CD4-positive, alpha-beta T cell treated with Interleukin-15 for 4 hours (primary cell): ENCODE measurements at places on chromosomes 12 and 14.

DNA sequence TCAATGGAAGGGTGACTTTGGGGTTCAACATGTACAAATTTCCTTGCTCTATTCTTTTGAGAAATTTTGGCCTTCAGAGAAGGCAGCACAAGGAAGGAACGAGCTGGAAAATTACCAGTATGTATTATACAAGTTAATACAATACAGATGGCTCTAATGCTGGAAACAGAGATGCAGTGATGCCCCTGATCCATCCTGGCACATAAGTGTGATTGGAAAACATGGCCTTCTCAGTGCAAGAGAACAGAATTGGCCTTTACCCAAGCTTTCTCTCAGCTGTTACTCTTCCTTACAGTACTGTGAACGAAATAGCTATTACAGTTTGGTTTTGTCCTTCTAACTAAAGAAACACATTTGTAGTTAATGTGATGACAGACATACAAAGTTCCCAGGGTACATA lies 102.5 kb upstream of the GPHB5 start:
- no peak for DNase-seq

GRCh38 chr14:35332517-35333263 lies 40.5 kb downstream of the PSMA6 start:
- DNase-seq: peak; percentile 42

GRCh38 chr12:116346741-116347140 lies 69.2 kb upstream of the MED13L start:
- no peak for DNase-seq

DNA sequence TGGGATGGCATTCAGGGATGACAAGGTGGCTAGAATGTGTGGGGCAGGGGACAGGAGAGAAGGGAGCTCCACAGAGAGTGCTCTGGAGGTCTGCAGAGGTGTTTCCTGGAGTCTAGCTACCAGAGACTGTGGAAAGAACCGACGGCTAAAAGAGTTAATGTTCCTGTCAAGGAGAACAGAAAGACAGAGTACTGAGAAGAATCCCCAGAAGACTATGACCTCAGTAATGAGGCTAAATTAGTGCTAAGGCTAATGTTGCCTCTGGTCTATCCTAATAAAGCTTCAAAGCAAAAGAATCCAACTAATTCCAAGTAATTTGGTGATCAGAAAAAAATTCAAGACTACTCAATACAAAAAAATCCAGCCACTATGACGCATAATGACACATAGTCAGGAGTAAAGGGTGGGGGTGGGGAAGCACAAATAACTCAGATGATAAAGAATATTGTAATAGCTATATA lies 44.7 kb downstream of the FERMT2 start:
- no peak for DNase-seq

GRCh38 chr14:24443053-24443665 lies 583 bp upstream of the SDR39U1 start:
- DNase-seq: no peak

GRCh38 chr12:20438299-20438779 lies 70.0 kb downstream of the PDE3A start:
- DNase-seq: no peak

DNA sequence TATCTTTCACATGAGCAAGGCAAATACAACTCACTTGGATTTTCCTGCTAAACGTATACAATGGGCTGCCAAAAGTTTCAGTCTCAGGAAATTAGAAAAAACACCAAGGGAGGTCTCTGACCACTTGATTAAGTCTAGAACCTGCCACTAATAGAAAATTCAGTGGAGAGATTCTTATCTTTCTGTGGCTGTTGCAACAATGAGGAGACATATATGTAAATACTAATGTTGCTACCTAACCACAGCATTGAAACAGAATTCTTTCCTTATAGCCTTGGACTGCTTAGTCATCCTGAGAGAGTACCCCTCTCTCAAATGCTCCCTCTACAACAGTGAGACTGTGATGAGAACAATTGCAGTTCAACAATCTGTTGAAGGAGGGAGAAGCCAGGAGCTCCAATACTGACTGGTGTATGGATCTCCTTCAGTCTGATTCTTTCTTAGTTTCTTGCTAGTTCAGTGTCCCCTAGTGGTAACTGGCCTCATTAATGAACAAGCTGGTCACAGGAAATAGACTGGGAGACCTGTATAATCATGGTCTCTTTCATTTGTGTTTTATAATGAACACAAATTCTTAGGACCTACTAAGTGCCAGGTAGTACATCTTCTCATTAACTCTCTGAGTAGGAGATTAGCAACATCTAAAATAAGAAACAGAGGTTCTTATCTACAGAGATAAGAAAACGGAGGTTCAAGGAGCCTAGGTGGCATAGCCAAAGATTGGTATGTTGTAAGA lies 164.5 kb downstream of the SLC38A4 start:
- peak; percentile 46 for DNase-seq

- peak; percentile 59 for DNase-seq
These were observed 14.0 kb upstream of the KLRD1 start for GRCh38 chr12:10293570-10294227.

- no peak for DNase-seq
These were observed 26.8 kb upstream of the CDKL1 start for GRCh38 chr14:50423529-50423928.

GRCh38 chr12:68175557-68176061 lies 16.1 kb upstream of the IFNG start:
- peak; percentile 78 for DNase-seq

DNA sequence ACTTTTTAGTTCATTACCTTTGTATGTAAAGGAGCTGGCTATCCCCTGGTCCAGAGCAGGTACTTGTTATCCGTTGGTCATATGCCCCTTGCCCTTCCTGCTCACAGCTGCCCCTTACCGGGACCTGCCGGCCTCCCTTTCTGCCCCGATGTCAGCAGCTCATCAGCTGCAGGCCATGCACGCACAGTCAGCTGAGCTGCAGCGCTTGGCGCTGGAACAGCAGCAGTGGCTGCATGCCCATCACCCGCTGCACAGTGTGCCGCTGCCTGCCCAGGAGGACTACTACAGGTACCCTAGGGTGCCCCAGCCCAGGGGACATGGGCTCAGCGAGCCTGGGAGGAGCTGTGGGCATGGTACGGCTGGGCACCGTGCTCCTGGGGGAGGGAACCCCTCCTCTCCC lies 2.3 kb upstream of the RNU7-1 start:
- DNase-seq: no peak

- DNase-seq: no peak
These were observed 44.2 kb downstream of the C2CD5 start for GRCh38 chr12:22500100-22500499.

GRCh38 chr12:50217202-50217601 lies 50.0 kb upstream of the CERS5 start:
- no peak for DNase-seq

DNA sequence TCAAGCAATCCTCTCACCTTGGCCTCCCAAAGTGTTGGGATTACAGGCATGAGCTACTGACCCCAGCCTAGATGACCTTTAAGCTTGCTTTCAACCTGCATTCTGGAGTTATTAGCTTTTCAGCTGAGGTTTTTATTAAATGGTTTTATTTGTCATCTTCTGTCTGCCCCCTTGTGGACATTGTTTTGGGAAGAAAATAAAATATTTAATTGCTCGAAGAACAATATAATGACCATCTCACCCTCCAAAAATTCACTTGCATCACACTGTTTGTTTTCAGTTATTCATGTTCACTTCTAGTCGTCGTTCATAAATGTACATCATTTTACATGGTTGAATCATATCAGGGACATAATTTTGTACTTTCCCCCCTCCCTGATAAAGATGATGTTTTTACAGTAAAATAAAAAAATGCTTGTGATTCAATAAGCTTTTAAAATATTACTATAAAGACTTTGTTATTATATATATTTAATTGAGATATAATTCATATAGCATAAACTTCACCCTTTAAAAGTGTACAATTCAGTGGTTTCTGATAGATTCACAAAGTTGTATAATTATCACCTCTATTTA lies 10.1 kb upstream of the SPATS2 start:
- DNase-seq: peak; percentile 23

DNA sequence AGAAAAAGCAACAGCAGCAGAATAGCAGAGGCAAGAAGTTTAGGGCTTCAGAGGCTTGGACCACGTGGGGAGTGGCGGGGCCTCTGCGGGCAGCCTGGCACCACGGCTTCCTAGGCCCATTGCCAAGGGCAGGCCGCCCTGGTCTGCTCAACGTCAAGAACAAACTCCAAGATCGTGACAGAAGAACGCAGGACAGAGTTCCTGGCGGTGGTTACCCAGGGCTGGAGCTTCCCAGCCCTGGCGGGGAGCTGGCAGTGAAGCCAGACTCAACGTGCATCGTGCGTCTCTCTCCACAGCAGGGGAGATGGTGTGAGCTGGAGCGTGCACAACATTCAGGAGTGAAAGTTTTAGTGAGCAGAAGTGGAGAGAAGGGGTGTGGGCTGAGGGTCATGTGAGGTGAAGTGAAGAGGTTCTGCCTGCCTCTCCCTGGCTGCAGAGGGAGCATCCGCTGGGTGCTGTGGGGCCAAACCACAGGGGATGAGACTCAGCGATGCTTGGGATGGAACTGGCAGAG lies 13.9 kb upstream of the CACNA2D4 start:
- DNase-seq: no peak

GRCh38 chr14:65749287-65749686 lies 336.8 kb downstream of the FUT8 start:
- DNase-seq: no peak

DNA sequence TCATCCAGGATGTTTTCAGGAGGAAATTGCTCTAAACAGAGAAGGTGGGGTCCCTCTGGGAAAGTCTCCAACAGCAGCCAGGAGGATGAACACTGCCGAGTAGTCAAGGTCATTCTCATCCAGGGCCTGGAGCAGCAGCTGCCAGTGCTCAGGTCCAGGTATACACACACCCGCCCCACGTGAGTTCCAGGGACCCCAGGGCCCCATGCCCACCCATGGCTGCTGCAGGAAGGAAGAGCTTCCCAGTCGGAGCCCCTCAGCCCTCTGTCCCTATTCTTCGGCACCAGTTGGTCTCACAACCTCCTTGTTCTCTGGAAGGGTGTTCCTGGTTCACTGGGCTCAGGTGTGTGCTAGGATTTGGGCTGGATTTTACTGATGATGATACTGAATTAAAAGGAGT lies 72.7 kb downstream of the ACTN1 start:
- no peak for DNase-seq

- DNase-seq: no peak
These were observed 140.8 kb downstream of the DAD1 start for GRCh38 chr14:22448035-22448904.

DNA sequence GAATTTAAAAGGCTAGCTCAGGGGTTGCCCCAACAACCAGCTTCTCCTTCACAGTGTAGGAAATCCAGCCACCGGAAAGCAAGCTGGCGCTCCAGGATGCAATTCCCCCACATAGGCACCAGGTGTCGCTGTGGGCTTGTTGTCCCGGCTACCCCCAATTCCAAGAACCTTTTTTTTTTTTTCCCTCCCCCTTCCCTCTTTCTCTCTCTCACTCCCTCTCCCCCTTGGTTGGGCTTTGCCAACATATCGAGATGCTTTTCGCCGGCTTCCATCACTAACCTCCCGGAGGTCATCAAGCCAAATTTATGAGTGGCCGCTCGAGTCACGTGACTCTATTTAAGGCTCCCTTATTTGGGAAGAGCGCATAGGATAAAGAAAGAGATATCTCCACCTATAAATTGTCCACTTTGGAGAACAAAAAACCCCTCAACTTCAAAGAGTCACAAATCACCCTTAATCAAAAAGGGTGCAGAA lies at the start of gene HOXC5:
Gene HOXC5 (plus strand): TSS at position 424 of the 474 bp plus-strand sequence. CDS start 73 bp downstream, outside the sequence.
- peak; percentile 62 for DNase-seq

- no peak for DNase-seq
These were observed 162.8 kb downstream of the SNAPC1 start for GRCh38 chr14:61925043-61925442.

GRCh38 chr12:96454396-96454795 lies 35.0 kb upstream of the CFAP54 start:
- DNase-seq: no peak

DNA sequence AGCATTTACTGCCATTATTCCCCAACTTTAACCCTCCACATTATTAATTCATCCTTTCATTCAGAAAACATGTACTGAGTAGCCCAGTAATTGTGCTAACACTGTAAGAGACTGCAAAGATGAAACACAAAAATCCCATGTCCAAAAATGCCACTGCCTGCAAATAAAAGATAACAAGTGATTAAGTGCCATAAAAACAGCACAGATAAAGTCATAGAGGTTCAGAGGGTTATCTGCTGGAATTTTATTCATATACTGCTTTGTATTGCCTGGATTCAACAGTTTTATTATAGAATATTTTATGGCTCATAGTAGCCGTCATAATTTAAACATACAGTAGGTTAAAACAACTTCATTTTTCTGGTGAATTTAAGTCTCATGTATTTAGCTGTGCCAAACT lies 177.9 kb downstream of the KICS2 start:
- DNase-seq: no peak

DNA sequence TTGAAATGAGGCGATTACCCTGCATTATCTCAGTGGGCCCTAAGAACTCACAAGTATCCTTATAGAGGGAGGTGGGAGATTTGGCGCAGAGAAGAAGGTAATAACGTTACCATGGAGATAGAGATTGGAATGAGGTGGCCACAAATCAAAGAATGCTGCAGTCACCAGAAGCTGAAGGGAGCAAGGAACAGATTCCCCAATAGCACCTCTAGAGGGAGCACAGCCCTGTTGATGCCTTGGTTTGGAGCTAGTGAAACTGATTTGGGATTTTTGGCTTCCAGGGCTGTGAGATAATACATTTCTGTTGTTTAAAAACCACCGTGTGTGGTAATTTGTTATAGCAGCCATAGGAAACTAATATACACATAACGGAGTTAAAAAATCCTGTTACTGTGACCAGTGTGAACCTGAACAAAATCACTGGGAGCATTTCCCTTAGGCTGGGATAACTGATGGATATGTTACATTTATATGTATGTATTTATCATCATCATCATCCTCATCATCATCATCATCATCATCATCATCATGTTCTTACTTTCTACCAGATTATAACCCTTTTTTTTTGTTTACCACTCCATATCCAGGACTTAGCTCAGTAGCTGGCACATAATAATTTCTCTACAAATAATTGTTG lies 100.3 kb downstream of the LIN7A start:
- DNase-seq: no peak

DNA sequence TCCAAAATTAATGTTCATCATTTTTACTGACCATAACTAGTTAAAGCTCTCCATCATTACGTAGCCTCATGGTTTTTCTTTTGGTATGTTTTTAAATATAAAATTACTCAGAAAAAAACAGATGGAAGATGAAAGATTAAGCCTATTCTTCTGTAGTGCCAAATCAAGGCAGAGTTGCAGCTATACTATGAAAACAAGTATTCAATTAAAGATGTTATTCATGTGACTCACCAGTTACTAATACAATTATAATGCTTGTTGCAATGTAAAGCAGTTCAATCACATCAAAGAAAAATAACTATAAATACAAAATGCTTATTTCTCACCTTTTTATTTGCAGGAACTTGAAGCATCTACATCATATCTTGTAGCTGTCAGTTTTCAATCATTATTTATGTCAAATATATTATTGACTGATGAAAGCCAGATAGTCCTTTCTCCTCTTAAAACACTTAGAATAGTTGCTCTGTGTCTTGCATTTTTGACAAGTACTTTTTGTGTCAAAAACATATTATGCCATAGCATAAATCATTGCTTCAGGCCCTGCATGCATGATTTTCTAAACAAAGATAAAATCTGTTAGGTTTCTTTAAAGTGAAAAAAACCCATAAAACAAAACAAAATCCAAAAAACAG lies 36.0 kb upstream of the TRHDE start:
- no peak for DNase-seq

- DNase-seq: no peak
These were observed 224.2 kb upstream of the EEA1 start for GRCh38 chr12:93153321-93153720.
